ENCODE measurements at places on chromosomes 12 and 14.

- peak; percentile 87 for DNase-seq
Observed at GRCh38 chr14:68788996-68789820, 3.7 kb downstream of the ZFP36L1 start.

GRCh38 chr12:120680165-120680738, 6.7 kb upstream of the MLEC start:
- no peak for DNase-seq

DNA sequence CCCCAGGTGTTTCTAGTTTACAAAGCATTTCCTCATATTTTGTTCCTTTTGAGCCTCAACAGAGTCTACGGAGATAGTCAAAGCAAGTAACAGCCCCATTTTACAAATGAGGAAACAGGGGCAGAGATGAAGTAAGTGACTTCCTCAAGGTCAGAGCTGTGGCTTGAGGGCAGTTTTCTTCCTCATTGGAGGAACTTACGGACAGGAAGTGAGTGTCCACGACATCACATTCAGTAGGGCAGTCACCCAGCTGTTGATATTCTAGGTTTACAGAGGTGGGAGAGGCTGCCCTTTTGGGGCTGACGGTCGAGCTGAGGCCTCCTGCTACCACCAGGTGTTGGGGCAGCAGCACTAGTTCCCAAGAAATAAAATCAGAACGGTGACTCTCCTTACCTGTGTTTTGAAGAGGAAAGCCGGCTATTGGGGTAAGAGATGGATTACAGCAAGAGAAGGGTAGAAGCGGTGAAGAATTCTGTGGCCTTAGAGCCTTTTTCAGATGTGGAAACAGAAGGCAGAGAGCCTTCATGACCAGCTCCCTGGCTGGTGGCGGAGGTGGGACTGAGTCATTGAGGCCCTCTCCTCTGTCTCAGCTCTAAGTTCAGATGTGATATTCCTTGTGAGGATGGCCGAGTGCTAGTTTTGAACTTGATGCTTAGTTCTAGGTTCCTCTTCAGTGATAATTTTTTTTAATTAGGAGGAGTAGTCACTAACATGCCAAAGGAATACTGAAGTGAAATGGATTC, 41.7 kb downstream of the SUSD6 start:
- no peak for DNase-seq

GRCh38 chr14:59199205-59199604, 10.7 kb downstream of the DAAM1 start:
- no peak for DNase-seq

DNA sequence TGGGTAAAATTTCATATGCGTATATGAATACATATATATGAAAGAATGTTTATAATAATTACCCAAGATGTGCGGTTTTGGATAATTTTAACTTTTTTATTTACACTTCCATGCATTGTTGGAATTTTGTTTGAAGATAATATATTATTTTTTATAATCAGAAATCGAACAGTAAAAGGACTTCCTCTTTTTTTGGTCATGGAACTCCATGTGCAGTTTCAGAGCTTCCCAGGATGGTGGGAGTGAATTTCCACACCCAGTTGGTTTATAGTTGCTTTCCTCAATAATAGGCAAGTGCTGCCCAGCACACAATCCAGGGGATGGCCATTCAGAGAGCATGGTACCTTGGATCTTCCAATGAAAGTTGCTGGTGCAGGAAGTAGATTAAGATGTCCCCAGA, 6.3 kb upstream of the EMP1 start:
- no peak for DNase-seq

- no peak for DNase-seq
Observed at GRCh38 chr14:61257469-61258057, 23.6 kb downstream of the TMEM30B start.

DNA sequence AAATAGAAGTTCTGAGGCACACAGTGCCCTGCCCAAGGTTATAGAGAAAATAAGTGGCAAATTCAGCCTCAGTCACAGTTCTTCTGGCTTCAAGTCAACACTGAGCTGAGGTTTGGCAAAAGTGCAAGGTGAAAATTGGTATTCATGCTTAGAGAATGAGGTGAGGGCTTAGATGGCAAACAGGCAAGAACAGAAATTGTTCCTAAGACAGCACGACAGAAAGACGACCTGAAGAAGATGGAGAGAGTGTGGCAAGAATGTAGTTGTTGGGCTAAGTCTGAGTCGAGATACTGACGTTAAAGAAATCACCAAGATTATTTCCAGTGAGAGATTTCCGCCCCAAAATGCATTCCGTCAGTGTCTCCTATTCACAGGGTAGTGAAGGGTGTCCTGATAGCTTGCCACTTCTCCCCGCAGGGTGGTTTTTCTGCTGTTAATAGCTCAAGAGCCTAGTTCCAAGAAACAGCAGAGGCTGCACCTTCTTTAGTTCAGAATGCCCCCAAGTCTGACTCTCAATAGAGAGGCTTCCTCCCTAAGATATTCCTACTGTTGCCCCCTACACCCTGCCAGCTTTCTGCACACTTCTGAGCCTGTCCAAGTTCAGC, 260.8 kb upstream of the AMIGO2 start:
- DNase-seq: no peak

- no peak for DNase-seq
Observed at GRCh38 chr14:53954551-53955228, 1.9 kb downstream of the BMP4 start.

DNA sequence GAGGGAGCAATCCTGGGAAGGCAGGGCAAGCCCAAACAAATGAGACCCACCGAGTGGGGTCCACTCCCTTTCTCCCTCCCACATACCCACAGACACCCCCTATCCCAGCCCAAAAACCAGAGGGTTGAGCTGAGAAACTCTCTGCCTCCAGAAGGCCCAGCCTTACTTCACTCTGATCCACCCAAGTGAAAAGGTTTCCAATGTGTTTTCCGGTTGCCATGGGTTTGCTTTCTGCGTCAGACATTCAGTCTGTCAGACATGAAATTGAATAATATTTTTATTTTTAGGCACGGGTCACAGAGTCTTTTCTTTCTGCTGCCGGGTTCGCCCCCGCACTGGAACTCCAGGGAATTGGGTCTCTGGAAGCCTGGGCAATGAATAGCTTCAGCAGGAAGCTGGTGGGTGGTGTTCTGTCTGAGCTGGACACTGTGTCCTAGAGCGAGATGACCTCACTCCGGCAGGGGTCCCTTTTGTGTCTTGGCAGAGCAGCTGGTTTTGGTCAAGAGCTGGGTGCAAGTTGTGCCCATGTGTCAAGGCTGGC, 69.8 kb upstream of the CLMN start:
- DNase-seq: no peak

- peak; percentile 60 for DNase-seq
Observed at GRCh38 chr14:67532998-67533753, at the start of gene PLEKHH1. Gene PLEKHH1 (plus strand): TSS chr14:67533290. CDS start chr14:67541868, 8,578 bp downstream.

DNA sequence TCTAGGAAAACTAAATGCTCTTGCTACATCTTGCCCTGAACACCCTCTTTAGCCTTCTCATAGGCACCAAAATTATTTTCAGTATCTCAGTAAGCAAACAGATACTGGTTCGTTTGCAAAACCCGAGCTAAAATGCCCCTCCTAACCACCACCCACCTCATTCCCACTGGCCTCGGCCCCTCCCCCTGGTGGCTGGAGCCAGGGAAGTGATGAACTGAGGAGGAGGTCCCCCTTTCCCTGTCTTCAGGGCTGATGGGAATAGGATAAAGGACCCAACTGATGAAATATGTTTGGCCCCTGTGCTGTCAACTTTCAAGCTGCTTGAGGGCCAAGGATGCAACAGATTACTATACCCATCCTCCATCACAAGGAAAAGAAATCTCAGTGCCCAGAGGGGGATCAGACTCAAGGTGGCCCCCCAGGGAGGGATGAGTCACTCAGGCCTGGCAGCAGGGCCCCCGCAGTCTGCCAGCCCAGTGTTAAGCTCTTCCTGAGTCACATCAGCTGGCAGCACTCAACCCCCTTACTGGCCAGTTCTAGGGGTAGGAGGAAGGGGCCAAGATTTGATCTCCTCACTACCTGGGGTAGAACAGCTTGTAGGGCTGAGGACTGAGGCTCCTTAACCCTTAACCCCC, 1.7 kb downstream of the ANKRD52 start:
- no peak for DNase-seq

DNA sequence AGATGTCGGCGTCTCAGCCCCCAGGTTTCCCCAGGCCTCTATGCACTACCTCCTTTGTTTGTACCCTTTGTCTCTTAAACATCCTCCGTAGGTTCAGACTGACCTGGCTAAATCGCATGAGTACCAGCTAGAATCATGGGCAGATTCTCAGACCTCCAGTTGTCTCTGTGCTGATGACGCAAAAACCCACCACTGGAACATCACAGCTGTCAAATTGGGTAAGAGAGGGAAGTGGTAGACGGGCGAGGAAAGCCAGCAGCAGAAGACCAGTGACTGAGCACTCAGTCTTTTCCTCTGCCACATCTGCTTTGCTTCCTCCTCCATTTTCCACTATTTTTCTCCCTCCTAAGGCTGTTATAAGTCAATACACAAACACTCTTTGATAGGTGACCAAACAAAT, 29.7 kb downstream of the A2ML1 start:
- DNase-seq: no peak

DNA sequence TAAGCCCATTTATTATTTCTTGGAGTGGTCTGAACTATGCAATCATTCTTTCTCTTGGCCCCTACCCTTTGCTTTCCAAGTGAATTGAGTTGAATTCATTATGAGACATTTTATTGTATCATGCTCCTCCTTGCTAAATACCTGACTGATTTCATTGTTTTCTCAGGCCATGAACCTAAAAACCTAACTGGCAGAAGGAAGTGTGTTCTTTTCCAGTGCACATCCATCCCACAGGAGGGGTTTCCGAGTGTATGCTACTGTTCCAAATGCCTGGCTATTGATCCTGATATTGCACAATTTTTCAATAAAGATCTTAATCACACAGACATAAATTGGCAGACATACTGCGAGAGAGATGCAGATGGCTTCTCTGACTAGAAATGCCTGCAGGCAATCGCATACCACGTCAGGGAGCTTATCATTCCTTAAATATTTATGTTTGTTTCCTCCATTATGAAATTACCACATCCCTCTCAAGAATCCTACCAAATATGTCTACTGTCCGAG, 162.2 kb upstream of the EGLN3 start:
- no peak for DNase-seq

GRCh38 chr12:96044017-96044942, 8.9 kb upstream of the LTA4H start:
- DNase-seq: no peak

DNA sequence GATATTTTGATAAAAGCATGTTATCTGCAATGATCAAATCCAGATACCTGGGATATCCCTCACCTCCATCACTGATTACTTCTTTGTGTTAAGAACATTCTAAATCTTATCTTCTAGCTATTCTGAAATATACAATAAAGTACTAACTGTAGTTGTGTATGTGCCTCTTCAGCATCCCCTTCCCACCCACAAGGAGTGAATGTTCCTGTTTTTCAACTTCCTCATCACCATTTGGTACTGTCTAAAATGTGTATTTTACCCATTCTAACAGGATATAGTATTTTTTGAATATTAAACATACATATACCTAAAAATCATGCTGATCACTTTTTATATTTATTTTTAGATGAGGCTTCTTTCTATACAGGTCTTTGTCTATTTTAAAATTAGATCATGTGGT, 1252.6 kb downstream of the TMEM121 start:
- DNase-seq: no peak

GRCh38 chr12:98374007-98374406, 141.4 kb upstream of the TMPO start:
- no peak for DNase-seq

- DNase-seq: no peak
Observed at GRCh38 chr12:124721501-124722162, 142.0 kb downstream of the SCARB1 start.

GRCh38 chr12:114404083-114404925, 1.6 kb downstream of the TBX5 start:
- no peak for DNase-seq

DNA sequence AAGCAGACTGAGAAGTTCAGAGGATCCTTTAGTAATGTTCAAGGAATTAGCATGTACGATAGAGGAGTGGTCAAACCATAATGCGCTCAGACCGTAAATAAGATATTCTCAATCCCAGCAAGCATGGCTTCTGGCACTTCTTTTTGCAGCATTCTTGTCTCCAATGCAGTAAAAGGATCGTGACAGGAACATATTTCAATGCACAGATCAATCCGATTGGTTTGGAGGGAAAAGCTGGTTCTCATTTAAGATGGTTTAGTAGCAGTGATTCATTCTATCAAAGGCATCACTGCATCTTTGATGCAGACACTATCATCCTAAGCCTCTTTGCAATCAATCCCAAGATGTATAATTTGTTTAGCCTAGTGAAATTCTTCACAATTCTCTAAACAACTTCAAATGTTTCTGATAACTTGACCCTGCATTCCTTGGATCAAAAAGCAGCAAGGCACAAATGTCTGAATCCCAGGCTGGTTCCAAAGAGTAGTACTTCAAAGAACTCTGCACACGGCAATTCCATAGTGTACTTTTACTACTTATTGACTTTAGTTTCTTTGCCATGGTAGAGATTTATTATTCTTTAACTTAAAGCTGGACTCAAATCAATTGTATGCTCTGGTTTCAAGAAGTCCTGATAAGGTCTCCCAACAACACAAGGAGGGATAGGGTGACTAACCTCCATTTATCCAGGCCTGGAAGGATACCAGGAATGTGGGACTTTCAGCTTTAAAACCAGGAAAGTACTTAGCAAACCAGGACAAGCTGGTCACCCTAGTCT, 96.8 kb upstream of the MDM1 start:
- DNase-seq: no peak

DNA sequence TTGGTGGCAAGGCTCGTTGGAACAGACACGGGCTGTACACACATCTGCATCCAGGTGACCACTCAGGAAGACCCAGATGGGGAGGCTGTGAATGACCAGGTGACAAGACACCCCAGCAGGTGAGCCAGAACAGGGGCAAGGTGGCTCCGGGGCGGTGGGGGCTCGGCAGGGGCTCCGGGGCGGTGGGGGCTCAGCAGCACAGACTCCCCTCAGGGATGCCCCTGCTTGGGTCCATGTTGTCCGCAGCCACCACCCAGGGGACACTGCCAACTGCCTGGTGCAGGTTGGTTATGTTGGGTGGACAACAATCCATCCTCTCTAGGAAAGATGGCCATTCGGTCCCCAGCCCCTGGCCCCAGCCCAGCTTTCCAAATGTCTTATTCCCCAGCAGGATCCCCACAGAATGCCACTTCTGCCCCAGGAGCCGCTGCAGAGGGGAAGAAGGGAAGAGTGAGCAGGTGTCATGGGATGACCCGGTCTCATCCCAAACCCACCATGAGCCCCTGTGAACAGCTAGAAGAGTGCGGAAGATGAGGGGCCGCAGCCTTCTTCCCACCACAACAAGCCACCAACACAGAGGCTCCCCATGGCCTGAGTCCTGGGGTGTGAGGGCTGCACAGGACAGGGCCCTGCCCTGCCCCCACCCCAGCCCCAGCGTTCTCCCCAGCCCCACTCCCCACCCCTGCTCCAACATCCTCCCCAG, 31.4 kb upstream of the C14orf180 start:
- no peak for DNase-seq

- DNase-seq: no peak
Observed at GRCh38 chr12:53990311-53991076, 5.5 kb downstream of the HOXC10 start.

GRCh38 chr14:42806909-42807315, 1200.2 kb downstream of the LRFN5 start:
- DNase-seq: no peak

DNA sequence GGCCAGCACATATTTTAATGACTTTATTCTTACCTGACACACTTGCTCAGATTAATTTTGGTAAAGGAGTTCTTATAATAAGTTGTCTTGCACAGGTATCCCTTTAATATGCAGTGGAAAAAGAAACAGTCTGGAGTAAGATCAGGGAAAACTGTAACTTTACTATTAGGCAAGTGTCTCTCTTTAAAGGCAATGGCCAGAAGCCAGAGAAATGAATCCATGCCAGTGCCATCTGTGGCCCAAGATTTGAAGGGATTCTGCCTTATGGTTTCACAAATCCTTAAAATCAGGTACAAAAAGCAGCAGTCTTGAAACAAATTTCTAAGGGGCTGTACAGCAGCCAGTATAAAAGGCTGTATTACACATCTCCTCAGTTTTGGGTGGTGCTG, 22.4 kb downstream of the NFYB start:
- no peak for DNase-seq
